ENCODE measurements at places on chromosomes 5 and 9.

- no peak for DNase-seq
Observed at GRCh38 chr9:70352356-70352755, 62.1 kb downstream of the KLF9 start.

GRCh38 chr9:109923806-109924205, 143.8 kb downstream of the PALM2AKAP2 start:
- DNase-seq = no peak

DNA sequence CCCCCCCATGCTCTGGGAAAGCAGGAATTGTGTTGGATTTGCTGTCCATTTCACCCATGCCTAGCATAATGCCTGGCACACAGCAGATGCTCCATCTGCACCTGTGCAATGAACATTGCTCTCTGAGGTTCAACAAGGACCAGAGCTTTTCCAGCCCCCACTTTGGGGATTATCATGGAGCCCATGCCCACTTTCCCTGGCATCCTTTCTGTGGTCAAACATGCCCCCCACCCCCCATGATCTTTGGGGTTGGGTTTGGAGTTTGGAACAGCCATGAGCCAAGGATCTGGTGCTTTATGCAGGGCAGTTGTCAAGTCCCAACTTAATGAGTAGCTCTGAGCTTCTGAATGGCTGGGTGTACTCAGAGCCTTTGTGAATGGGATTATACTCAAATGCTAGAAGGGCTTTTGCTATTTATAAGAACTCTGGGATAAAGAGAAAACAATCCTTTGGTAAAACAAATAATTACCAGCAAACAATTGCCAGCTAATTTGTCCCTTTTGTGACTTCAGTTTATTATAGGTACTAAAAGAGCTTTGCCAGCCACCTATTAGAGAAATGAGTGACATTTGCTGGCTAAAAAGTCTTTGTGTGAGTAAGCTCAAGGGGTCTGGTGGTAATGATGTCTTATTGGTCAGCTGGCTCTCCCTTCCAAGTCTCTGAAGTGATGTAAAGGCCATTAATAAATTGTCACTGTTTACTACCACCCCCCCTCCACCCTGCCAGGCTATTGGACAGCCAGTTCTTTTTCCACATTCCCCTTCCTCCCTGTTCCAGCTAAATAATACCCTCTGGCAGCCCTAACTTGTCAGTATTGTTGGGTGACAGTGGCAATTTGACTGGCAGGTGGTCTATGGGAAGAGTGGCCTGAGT, 182.3 kb downstream of the MACROH2A1 start:
- no peak for DNase-seq

GRCh38 chr5:149144637-149145036, 3.3 kb downstream of the ABLIM3 start:
- peak; percentile 26 for DNase-seq
